ENCODE measurements at places on chromosomes 2 and 18. TPM values are rescaled to one million over a fixed set of nuclear protein-coding genes. Genes with fewer than 3 reads are reported as not detected.

- DNase-seq, result no peak
Observed at GRCh38 chr18:60197671-60198462, 174.7 kb downstream of the MC4R start.

GRCh38 chr2:65045651-65046050 lies 10.6 kb upstream of the CEP68 start:
- DNase-seq, result no peak

PDE1A gene
- total RNA-seq, result not detected

GRCh38 chr18:75110846-75111415 lies 98.0 kb downstream of the PTGR3 start:
- no peak for DNase-seq

C2orf80 gene
- not detected for total RNA-seq

DNA sequence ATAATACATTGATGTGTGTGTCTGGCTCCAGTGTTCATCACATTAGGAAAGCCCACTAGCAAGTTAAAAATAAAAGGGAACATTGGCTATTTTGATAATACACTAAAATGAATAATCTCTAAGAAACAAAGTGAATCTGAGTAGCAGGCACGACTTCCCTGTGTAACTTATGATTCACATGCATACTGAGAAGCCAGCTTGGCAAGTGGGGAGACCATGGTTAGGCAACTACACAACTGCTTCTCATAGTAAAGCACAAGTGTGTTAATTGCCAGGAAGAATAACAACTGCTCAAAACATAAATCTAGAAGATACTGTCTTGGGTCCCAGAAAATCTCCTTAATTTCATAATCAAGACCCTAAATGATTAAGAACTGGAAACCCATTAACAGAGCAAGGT lies 4.0 kb downstream of the MYO5B start:
- DNase-seq, result no peak

DNA sequence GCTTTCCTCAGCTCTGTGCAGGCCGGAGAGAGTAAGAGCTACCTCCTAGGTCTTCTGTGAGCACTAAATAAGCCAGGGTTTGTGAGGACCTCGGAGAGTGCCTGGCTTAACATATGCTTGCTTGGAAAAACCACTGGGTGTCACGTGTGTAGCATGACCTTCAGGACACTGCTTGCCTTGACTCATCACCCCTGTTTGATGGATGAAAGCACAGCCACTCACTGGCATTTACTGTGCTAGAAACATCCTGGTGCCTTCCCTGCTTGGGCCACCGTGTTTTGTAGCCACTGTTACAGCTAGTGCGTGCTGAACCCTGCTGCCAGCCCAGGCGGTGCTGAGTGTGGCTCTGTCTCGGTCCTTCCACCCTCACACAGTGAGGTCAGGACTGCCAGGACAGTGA lies 34.8 kb upstream of the ITM2C start:
- no peak for DNase-seq

DNA sequence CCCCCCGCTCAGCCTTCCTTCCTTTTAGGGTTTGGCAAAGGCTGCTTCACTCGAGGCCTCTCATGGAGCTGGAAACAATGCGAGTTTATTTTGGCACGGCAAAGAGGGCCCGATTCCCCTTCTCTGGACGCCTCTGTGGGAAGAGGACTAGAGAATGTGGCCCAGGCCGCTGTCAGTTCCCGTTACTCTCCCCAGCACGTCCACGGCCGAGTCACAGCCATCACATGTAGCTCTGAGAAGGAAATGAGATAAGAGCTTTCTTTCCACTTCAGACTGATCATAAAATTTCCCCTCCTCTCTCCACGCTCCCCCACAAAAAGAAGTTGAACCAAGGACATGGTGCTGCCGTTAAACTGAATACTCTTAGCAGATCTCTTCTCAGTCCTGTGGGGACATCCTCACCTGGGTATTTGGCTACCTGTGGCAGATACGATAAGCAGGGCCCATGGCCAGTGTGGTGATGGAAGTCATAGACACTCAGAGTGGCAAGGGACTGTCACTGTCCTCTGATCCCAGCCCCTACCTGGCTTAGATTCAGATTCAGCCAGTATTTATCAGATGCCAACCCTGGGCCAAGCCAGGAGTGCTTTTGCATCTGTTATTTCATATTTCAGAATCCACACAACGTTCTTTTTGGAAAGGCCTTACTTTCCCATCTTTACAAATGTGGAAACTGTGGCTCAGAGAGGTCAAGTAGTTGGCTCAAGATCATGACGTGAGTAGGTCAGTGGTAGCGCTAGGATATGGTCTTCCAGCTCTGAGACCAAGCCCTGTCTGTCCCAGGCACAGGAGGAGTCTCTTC lies 101.2 kb downstream of the MCFD2 start:
- DNase-seq, result no peak

All from CD4-positive, alpha-beta T cell (primary cell).